ENCODE measurements at places on chromosomes 4 and X. TPM values are rescaled to one million over a fixed set of nuclear protein-coding genes. Genes with fewer than 3 reads are reported as not detected.

RPL36A gene
- 271 TPM for total RNA-seq

CITED1 gene
- not detected for total RNA-seq

TMEM271 gene
- total RNA-seq, result not detected

DNA sequence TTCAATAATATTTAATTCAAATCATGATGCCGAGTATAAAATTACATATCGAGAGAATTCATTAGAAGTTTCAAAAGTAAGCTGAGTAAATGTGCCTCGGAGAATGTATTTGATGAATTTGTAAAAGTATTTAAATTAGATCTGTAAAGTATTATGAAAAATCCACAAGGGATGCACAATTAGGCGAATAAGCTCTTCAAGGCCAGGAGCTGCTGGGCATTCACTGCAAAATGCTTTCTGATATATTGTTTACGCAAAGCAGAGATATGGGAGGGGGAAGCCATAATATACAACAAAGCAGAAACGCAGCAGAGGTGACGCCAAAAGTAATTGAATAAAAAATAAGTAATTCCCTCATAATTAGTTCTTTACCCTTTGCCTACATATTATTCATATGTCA lies 1121.5 kb upstream of the TENM3 start:
- H3K27me3 ChIP-seq, result no peaks in the 10 kb centered on the region
- no peak for DNase-seq
- no peak overlapping the region for H3K27ac ChIP-seq

DNA sequence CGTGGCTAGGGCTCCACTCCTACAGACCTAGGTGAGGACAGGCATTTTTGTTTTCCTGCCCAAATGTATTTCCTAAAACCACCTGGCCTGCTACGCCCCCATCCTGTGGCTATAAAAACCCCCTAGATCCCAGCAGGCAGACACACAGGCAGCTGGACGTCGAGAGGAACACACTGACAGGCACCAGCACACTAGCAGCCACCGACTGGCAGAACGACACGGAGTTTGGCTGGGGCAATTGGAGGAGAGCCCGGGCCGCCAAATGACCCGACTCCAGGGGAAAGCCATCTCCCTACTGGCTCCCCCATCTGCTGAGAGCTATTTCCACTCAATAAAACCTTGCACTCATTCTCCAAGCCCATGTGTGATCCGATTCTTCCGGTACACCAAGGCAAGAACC lies 516.0 kb downstream of the FSTL5 start:
- H3K4me3 ChIP-seq, result no peak overlapping the region
- no peak for DNase-seq
- H3K36me3 ChIP-seq, result no peaks in the 10 kb centered on the region
- no peaks in the 10 kb centered on the region for H3K27me3 ChIP-seq
- no peaks in the 10 kb centered on the region for H3K4me1 ChIP-seq

- peaks cover 23% of the 10 kb centered on the region for H3K36me3 ChIP-seq
- H3K27me3 ChIP-seq, result no peaks in the 10 kb centered on the region
Observed at GRCh38 chrX:155889328-155889727, 8.2 kb downstream of the VAMP7 start.

- no peak overlapping the region for H3K4me3 ChIP-seq
- H3K4me1 ChIP-seq, result peaks cover 12% of the 10 kb centered on the region
- DNase-seq, result no peak
- H3K36me3 ChIP-seq, result peaks cover 9% of the 10 kb centered on the region
Observed at GRCh38 chr4:152415980-152416379, 119.9 kb downstream of the FBXW7 start.

DNA sequence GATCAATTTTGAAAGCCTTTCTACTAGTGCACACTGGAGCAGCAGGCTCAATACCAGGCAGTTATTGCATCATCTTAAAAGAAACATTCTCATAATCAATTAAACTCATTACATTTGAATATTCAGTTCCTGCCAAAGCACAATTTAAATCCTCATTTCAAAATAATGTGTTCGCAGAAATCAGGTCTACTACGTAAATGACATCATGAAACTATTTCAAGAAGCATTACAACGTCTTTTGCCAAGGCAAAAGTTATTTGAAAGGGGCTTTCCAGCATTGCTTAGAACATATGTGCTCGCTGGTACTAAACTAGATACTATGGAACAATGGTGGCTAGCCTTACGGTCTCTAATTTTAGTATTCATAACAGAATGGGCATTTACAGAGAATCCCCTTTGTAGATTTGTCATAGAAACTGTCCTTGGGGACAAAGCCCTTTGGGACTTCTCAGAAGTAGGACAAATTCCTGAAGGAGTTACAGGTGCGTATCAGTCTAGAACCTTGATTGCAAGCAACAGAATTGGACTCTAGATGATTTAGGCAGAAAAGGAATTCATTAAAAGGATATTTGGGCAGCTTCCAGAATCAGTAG lies 27.6 kb upstream of the HUWE1 start:
- peaks cover 34% of the 10 kb centered on the region for H3K4me1 ChIP-seq
- peak overlapping the region; percentile 94 for H3K4me3 ChIP-seq
- peaks cover 22% of the 10 kb centered on the region for H3K36me3 ChIP-seq

GRCh38 chrX:54891573-54891972 lies 29.1 kb upstream of the TRO start:
- no peak overlapping the region for H3K4me3 ChIP-seq
- peaks cover 9% of the 10 kb centered on the region for H3K27me3 ChIP-seq
- no peaks in the 10 kb centered on the region for H3K36me3 ChIP-seq
- H3K27ac ChIP-seq, result no peak overlapping the region
- H3K4me1 ChIP-seq, result no peaks in the 10 kb centered on the region

Data from activated naive CD8-positive, alpha-beta T cell treated with anti-CD3 and anti-CD28 coated beads, Interleukin-2, amount 10 ng/mL, durations not matched to agents 7 days and 5 days (primary cell).